ENCODE measurements at places on chromosomes 7 and 10.

DNA sequence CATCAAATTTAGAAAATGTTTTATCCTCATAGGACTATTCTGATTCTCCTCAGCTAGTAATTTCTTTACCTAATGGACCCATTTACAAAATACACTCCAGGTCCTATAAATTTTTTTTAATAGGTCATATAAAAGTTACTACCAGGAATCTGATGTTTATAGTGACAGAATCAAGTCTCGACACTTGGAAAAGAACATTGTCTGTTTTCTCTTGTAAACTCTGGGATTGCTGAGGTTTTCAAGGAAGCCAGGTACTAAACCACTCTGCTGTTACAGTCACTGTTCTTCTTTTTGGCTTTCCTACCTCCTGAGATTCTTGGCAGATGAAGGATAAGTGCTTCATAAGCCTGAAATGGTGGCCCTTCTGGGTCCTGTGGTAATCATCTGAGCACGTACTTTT lies 493.1 kb downstream of the AUTS2 start:
- no peak for DNase-seq

DNA sequence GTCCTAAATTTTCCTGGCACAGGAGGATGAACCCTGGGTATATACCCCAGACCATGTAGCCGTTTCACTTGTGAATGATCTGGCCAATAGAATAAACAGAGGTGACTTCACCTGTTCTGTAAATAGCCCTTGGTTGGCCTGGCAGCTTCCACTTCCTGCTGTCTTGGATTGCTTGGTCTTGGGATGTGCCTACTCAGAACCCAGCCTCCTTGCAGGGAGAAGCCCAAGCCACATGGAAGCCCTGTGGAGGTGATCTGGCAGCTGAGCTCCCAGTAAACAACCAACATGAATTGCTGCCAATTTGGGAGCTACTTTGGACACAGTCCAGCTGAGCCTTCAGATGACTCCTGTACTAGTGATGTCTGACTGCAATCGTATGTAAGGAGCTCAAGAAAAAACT lies 4.8 kb upstream of the RAPGEF5 start:
- DNase-seq = no peak

DNA sequence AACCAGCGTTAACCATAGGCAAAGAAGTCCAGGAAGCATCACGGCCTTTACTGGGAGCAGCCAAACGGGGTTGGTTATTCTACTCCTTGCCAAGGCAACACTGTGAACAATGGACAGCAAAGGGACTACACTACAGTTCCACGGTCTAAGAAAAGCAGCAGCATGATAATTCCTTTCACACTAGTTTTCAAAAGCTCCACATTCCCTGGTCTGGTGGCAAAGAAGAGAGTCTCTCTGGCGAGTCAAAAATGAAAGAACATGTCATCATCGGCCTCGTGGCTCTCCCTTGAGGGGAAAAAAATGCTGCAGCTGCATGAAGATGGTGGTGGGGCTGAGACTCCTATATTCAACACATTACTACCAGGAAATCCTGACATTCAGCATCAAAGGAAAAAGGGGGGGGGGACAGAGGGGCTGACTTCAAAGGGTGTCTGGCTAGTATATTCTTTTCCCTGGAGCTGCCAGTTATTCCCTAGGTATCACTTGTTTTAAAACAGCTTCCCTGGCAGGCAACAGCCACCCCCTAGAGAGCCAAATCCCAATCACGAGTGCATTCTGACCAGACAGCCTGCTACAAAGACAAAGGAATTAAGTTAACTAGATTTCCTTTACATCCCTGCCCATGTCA lies 49.1 kb downstream of the SLC37A3 start:
- no peak for DNase-seq

- DNase-seq = no peak
These were observed 59.7 kb downstream of the PHTF2 start for GRCh38 chr7:77858278-77858677.

GRCh38 chr10:84331091-84331490 lies 2.7 kb downstream of the CCSER2 start:
- DNase-seq = no peak

GRCh38 chr7:149529136-149529718 lies 31.6 kb upstream of the ZNF746 start:
- DNase-seq = no peak

- no peak for DNase-seq
These were observed 9.3 kb upstream of the CRCP start for GRCh38 chr7:66105263-66105748.

DNA sequence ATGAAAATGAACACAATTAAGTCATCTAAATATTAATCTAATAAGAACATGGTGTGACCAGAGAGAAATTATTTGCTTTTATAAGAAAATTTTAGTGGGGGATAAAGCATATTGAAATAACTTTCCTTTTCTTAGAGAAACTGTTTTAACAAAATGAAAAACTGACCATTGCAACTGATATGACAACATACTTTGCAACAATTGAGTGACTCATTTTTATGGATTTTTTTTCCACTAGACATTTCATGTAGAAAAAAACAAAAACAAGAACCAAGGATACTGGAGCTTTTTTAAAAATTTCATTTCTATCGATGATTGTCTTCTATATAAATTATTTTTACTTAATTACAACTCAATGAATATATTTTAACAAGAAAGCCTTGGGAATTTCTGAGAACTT lies 90.0 kb downstream of the C1GALT1 start:
- no peak for DNase-seq

- no peak for DNase-seq
These were observed 718.9 kb downstream of the LRMDA start for GRCh38 chr10:76150139-76150875.

GRCh38 chr10:87589645-87590051 lies 70.0 kb upstream of the PAPSS2 start:
- no peak for DNase-seq

- no peak for DNase-seq
These were observed 3.0 kb upstream of the ASB15 start for GRCh38 chr7:123598657-123599056.

DNA sequence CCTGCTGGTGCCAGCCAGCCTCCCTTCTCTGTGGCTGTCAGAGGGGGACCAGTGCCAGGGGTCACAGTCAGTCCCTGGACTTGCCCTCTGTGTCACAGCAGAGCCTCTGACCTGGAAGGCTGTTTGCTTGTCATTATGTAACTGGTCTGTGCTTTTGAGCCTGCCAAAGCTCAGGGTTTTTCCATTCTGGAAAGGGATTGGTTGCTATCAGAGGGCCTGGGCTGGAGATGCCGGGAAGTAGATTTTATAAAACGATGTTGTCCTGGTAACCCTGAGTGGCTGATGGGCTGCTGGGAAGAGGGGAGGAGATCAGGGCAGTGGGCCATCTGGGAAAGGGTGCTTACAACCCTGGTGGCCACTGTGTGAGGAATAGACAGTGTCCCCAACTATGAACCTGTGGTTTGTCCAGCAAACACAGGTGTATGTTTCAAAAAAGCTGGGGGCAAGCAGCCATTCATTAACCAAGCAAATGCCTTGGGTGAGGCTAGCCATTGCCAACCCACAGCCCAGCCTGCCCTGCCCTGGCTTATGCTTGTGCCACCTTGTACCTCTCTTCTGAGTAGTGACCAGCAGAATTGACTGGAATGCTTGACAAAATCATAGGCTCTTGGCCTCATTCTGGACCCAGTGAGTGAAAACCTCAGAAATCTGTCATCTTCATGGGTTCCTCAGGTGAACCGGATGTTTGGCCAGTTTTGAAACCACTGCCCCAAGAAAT lies 21.6 kb downstream of the SFTPD start:
- DNase-seq = no peak
